Osteoblast (primary cell): ENCODE measurements at places on chromosomes 7 and 10. TPM values are rescaled to one million over a fixed set of nuclear protein-coding genes. Genes with fewer than 3 reads are reported as not detected.

DNA sequence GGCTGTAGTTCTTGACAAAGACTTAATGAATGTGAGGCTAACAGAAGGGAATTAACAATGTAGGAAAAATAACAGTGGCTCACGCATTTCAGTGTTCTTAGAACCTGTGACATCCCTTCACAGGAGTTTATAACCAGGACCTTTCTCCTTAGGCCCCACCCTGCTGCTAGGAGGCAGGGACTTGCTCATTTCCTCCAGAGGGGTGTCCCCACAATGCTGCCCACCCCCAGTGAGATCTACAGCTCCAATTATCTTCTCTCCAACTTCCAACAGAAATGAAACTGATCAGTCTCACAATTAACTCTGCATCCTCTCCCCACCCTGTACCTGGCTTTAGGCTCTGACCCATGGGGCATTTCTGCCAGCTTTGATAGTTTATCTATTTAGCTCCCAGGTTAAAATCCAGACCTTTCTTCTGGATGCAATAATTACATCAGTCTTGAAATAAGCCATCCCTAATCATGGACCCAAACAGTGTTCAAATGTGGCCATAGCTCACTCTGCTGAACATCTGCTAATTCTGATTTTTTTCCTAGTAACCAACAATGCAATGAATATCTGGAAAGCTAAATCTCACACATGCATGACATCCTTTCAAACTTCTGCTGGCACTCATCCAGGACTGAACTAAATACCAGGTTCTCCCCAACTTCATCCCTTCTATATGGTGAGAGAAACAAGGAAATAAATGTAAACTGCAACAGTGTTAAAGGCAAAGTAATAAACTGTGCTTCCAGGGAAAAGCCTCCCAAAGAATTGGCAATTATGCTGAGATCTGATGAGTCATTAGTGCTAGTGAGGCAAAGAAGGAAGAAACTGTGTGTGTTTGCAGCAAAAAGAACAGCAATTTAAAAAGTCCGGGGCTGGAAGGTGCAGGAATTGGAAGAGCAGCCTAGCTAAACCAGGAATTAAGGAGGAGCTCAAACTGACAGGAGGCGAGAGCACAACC, 64.6 kb downstream of the HERPUD2 start:
- DNase-seq: no peak

- DNase-seq: peak; percentile 76
Measured at GRCh38 chr7:77933394-77933793, 134.8 kb downstream of the PHTF2 start.

- DNase-seq: peak; percentile 80
Measured at GRCh38 chr7:22418251-22419046, 61.5 kb upstream of the RAPGEF5 start.

DNA sequence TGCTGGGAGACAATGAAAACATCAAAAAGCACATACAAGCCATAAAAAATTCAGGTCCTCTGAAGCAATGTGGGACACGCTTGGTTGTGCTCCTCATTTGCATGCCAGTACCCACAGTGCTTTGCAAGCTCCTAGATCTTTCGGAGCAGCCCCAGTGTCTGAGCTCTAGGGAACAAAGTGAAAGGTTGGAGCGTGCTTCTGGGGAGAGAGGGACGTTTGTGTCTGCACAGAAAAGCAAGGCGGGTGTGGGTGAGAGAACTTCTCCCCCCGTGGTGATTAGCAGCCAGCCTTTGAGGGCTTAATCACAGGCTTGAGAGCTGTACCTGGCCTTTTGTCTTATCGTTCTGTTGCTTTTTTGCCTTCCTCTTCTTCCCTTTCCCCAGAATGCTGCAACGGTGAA, 76.7 kb upstream of the HABP2 start:
- DNase-seq: no peak

DNA sequence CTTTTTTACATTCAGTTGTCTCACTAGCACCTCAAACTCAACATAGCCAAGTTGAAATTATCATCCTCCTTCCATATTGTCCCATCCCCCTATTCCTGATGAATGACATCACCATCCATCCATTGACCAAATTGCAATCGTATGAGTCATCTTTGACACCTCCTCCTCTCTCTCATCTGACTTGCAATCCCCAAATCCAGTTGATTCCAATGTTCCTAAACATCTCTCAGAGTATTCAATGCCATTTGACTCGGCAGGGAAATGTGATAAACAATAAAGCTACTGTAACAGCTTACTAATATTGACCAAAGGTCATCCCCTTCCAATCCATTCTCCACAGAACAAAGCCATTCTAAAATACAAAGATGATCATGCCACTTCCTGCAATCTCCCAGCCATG, 1047.8 kb downstream of the NRG3 start:
- DNase-seq: no peak

- peak; percentile 59 for DNase-seq
Measured at GRCh38 chr7:171912-172515, 20.4 kb upstream of the FAM20C start.

DNA sequence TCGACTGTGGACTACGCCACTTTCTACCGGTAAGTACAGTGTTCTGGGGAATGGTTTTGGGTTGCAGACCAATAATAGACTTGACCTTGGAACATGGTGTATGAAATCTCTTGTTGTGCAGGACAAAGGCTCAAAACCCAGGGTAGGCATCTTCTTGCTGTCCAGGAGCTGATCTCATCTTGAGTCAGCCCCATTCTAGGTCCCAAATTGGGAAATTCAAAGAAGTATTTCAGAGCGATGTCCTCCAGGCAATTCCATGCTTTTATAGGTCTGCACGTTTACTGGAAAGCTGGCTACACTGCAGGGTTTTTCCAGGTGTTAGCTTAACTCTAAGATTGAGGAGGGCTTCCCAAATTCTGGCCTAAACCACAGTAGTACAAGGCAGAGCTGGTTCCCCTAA, 180.7 kb downstream of the BMPER start:
- DNase-seq: peak; percentile 65

DNA sequence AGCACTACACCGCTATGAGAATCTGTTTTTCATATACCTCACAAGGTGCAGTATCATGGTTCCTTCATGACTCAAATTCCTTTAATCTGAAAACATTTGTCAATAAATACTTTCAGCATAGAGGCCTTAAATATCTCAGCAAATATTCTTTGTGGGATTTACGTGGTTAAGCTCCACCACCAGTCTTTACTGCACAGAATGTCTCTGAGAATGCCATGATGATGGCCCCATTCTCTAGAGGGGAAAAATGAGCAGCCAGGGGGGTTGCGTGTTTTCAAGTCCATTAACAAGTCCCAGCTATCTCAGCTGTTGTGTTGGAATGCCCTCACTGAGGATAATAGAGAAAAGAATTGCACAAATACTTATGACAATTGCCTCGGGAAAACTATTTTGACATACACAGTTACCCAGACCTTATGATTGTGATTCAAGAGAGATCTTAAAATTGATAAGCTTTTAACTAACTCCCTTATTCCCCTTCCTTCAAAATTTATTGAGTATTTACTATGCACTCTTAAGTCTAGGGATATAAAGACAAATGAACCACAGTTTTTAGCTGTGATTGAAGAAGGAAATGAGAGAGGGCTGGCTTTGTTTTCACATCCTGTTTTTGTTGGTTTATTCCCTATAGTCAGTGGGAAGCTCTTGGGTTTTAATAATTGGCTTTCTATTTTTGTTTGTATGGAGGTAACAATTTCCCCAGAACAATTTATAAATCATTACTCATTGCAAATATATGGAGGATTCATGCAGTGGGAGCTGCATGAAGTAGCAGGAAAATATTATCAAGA, 176.5 kb upstream of the VWC2 start:
- no peak for DNase-seq

- DNase-seq: no peak
Measured at GRCh38 chr10:451021-451471, 238.4 kb downstream of the DIP2C start.

DNA sequence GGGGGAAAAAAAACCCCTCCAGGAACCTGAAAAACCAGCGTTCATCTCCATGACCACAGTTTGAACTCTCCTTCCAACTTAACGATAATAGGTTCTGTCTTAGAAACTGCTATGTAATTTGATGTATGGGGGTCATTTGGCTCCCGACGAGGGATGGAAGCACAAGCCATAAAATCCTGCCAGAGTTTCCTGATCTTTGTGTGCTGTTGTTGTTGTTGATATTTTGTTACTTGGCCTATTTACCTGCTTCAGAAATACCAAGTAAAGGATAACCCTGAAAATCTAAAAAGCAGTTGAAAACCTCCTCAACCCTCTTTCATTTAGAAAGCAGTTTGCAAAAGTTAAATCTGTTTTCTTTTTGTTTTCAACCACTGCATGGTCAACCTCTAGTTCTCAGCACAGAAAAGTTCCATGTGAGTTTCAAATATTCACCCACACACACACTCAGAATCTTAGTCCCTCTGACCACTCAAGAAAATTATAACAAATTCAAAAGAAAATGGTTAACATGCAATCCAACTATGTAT, 9.3 kb upstream of the HOXA2 start:
- no peak for DNase-seq

DNA sequence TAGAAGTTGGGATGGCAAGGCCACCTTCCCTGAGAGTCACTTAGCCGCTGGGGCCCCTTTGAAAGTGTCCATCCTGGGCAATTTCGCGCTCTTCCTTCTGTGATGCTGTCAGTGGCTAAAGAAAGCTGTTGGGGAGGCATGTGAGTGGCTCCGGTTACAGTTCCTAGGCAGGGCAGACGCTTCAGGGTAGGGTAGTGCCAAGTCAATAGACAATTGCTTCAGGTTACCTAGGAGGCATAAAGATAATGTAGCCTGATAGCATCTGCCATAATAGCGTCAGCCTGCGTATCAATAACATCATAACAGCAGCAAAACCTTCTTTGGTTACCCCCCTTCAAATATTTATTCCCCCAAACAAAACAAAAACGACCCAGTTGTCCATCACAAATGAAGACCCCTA, at the start of gene FAM107B:
Gene FAM107B (minus strand): TSS at position 101 of the 400 bp plus-strand sequence. CDS start 234 bp downstream, outside the sequence.
- no peak for DNase-seq

- peak; percentile 89 for DNase-seq
Measured at GRCh38 chr7:98617051-98617959, at the start of gene NPTX2. Gene NPTX2 (plus strand): TSS chr7:98617285. CDS start chr7:98617462, 177 bp downstream.

- DNase-seq: peak; percentile 53
Measured at GRCh38 chr7:6012355-6013104, 3.5 kb downstream of the AIMP2 start.

The IL6 gene
- total RNA-seq: 37.4 and 52.8 TPM in 2 replicates

The TMEM236 gene
- total RNA-seq: under 0.01 TPM in 2 replicates

The NEUROD6 gene
- total RNA-seq: not detected in 2 replicates
